ENCODE measurements at places on chromosomes 11 and 22.
A peak's percentile ranks its signal among the peaks of the same experiment; 100 is the strongest.

- DNase-seq, result no peak
Measured at GRCh38 chr11:120612513-120613263, 101.1 kb downstream of the GRIK4 start.

GRCh38 chr11:30488304-30488998 is 97.7 kb downstream of the MPPED2 start:
- no peak for DNase-seq

DNA sequence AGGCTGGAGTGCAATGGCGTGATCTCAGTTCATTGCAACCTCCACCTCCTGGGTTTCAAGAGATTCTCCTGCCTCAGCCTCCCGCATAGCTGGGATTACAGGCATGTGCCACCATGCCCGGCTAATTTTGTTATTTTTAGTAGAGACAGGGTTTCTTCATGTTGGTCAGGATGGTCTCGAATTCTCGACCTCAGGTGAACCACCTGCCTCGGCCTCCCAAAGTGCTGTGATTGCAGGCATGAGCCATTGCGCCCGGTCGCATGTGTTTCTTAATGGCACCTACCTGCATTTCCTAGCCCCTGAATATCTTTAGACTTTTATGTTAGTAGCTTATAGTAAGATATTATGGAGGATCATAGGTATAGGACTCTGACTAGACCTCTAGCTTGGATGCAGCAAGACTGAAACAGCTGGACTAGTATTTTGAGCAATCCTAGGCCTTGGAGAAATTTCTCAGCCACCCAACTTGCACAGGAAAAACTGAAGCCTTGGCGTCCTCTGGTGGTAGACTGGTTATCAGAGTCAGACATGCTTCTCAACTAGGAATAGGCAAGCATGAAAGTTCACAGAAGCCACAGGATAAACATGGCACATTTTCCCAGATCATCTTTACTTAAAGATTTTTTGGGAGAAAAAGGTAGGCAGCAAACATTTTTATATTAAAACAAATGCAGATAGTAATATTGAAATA is 22.7 kb upstream of the C1QTNF4 start:
- DNase-seq, result no peak

GRCh38 chr11:57787920-57788702 is 26.5 kb downstream of the CTNND1 start:
- no peak for DNase-seq

- DNase-seq, result no peak
Measured at GRCh38 chr11:61853698-61854169, 25.6 kb downstream of the FADS2 start.

GRCh38 chr11:12052676-12053605 is 44.5 kb upstream of the DKK3 start:
- DNase-seq, result no peak

GRCh38 chr11:629237-629583 is 2.2 kb upstream of the SCT start:
- DNase-seq, result no peak

DNA sequence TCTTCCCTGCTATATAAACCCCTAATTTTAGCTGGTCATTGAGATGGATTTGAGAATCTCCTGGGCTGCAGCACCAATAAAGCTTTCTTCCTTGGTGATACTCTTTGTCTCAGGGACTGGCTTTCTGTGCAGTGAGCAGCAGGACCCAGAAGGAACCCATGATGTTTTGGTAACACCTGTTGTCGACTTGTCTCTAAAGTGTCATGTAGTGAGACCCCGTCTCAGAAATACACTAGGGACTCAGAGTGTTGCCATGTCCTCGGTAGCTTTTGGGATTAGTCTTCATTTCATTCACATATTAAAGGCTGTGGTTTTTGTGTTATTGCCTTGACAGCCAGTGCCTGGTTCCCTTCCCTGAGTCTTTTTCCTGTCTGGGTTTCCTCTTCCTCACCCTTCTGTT is 1078.7 kb downstream of the TBC1D22A start:
- DNase-seq, result no peak

DNA sequence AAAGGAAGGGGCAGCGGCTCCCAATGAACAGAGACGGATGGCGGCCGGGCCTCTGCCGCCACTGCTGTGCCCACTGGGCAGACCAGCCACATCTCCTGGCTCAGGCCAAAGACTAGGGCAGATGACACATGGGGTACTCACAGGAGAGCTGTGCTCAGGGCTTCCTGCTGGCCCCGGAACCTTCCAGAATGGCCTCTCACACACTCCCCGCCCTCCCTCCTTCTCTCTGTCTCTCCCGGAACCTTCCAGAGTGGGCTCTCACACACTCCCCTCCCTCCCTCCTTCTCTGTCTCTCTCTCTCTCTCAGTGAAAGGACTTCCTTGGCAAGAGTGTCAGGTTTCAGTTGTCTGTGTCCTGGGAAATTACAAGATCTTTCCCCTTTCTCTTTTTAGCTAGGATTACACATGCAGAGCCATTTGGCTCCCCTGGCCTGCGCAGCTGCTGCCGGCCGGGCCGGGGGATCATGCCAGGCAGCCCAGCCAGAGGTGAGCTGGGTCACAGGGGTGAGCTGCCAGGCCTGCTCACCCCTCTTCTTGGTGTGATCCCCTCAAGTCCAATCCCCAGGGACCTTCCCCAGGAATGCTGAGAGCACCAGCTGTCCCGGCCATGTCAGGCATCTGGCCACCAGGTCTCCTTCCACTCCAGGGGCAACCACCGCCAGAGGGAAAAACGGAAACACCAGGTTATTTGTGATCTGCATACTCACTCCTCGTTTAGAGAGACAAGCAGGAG is 45.3 kb upstream of the ADA2 start:
- no peak for DNase-seq

DNA sequence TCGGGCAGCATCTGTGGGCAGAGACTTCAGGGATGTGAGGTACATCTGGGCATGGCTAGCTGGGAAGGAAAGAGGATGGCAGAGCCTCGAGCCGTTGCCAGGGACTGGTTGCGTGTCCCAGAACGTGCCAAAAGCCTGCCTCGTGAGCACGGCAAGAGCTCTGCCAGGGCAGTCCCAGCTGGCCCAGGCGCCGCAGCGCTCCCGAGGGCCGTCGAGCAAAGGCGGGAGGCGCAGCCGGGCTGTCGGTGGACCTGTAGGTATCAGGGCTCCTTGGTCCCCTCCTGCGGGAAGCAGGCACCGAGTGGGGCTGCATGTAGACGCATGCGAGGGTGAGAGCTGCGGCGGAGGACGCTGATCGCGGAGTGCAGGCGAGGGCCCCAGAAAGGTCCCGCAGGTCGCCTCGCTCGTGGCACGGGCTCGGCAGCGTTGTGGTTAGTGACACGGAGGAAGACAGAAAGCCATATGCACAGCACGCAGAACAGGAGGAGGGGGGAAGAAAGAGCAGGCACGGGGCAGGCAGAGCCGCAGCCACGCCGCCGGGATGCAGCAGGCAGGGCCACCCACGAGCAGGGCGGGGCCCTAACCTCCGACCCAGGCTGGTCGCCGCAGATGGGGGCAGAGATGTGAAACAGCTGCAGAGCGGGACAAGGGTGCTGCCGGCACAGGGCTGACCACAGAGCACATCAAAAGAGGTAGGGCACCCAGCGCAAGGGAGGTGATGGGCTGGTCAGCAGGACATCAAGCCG is 18.0 kb downstream of the LSP1 start:
- no peak for DNase-seq

- no peak for DNase-seq
Measured at GRCh38 chr11:34548278-34548677, 34.7 kb upstream of the ELF5 start.

GRCh38 chr11:65329944-65330403 is 3.7 kb upstream of the DPF2 start:
- peak; percentile 72 for DNase-seq

DNA sequence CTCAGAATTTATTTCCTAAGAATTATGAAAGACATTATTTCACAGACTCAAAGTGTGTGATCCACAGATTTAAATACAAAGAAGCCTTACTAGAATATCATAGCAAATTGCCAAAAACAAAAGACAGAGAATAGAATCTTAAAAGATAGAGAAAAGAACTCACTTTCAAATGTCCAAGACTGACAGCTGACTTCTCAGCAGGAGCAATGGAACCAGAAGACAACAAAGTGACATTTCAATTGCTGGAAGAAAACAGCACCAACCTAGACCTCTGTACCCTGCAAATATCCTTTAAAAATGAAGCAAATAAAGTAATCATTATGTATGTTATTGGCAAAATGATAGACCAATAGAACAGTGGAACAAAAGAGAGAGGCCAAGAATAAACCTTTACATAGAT is 109.2 kb downstream of the TTC17 start:
- no peak for DNase-seq

DNA sequence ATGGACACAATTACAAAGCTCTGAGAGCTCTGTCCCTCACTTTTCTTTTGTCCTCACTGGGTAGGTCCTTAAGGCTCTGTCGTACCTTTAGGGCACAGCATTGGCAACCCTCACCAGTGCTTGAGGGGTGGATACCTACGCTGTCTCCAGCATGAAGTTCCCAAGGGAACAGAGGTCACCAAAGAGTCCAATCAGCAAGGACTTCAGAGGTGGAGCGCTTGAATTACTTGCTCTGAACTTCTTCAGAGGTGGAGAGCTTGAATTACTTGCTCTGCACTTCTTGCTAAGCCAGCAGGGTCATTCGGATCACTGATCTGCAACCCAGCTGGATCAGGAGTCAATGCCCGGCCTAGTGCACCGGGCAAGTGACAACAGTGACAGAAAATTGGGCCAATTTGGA is 35.1 kb downstream of the RRP7A start:
- no peak for DNase-seq

GRCh38 chr11:111772535-111772934 is 6.3 kb upstream of the PPP2R1B start:
- DNase-seq, result no peak

DNA sequence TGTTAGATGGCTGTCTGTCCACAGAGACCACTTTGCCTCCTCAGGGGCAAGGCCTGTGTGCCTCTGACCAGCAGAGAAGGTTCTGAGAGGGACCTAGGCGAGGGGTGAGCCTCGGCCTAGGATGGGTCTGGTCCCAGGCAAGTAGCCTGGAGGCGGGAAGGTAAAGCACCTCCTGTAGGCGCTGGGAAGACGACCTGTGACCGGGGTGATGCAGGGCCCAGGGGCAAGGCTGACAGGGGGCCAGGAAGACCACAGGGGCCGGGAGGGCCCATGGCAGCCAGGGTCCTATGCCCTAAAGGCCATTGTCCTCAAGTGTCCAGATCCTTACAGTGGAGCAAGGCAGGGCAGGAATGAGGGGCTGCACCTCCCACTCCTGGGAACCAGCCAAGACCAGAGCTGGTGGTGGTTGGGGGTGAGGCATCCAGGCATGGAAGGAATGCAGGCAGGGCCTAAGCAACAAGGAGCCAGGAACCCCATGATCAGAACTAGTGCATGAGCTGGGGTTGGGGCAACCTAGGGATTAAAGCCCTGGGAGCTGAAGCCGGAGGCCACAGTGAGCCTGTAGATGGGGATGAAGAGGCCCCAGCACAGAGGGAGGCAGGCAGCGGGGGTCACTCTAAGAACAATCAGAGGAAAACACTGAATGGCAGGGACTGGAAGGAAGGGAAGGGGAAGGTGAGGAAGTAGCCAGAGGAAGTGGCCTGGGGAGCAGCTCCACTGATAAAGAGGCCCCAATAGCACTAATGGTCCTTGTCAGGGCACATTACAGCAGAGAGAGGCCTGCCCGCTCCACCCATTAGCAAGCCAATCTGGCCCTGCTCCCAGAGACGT is 32.9 kb upstream of the KLHL35 start:
- no peak for DNase-seq
